ENCODE measurements at places on chromosomes 5 and 9.

DNA sequence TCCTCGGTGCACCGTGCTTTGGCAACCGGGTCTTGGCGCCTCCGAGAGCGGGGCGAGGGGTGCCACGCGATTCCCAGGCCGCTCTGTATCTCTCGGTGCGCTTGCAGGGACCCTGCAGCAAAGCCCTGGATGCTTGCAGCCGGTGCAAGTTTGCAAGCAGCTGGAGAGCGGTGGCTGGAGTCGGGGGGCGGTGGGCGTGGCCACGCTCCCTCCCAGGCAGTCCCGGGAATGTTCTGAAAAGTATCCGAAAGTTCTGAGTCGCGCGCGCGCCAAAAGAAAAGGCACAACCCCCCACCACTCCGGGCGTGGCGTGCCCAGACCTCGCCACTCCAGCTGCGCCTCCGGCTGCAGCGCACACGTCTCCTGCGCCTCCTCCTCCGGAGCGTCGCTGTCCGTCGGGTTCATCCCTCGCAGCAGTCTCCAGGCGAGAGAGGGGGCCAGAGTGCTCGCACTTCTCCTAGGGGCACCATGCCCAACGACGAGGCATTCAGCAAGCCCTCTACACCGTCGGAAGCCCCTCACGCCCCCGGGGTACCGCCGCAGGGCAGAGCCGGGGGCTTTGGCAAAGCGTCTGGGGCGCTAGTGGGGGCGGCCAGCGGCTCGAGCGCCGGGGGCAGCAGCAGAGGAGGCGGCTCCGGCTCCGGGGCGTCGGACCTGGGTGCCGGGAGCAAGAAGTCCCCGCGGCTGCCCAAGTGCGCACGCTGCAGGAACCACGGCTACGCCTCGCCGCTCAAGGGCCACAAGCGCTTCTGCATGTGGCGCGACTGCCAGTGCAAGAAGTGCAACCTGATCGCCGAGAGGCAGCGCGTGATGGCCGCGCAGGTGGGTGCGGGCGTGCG lies at the start of gene DMRT1:
DMRT1 (plus strand) TSS at position 327 of the 839 bp plus-strand sequence; CDS start at position 469, 142 bp downstream.
- DNase-seq = peak; percentile 24

- no peak for DNase-seq
Measured at GRCh38 chr5:109829331-109829730, 139.6 kb downstream of the MAN2A1 start.

GRCh38 chr5:168916266-168916665 lies 337.1 kb upstream of the PANK3 start:
- DNase-seq = peak; percentile 67

GRCh38 chr9:136292591-136293448 lies 11.1 kb downstream of the CCDC187 start:
- no peak for DNase-seq

DNA sequence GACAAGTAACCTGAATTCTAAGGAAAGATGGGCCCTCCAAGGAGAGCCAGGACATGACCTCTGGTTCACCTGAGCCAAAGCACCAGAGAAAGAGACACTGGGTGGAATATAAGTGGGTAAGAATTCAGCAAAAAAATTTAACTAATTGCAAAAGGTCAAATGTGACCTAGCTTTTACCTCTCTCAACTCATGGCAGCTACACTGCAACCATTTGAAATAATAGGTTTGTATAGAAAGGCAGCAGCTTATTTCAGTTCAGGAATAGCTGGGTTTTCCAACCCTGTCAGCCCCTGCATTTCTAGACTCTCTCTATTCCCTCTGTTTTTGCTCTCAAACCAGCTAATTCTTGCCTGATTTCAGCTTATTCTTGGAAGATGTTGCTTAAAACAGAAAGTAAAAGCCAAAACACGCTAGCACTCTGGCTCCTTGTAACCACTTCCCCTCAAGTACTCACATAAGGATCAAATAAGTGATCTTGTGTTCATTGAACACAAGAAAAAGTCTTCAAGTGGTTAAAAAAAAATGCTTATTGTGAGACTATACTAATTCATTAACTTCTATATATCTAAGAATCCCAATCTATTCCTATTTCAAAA lies 101.1 kb upstream of the NR4A3 start:
- no peak for DNase-seq

DNA sequence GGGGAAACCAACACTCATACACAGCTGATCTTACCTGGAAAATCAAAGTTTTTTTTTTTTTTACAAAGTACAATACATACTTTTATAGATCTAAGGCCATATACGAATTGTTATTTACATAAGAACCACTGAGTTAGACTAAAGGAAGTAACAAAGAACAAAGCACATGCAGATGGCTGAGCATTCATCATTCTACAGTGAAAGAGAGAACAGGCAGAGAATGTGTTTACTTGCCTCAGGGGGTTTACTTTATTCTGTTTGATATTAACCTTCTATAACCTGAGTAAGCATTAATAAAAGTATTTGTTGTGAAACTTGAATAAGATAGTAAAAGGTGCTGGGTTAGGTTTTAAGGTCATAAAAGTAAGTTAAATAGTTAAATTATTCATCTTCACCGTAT lies 54.7 kb downstream of the SLC38A9 start:
- DNase-seq = no peak

DNA sequence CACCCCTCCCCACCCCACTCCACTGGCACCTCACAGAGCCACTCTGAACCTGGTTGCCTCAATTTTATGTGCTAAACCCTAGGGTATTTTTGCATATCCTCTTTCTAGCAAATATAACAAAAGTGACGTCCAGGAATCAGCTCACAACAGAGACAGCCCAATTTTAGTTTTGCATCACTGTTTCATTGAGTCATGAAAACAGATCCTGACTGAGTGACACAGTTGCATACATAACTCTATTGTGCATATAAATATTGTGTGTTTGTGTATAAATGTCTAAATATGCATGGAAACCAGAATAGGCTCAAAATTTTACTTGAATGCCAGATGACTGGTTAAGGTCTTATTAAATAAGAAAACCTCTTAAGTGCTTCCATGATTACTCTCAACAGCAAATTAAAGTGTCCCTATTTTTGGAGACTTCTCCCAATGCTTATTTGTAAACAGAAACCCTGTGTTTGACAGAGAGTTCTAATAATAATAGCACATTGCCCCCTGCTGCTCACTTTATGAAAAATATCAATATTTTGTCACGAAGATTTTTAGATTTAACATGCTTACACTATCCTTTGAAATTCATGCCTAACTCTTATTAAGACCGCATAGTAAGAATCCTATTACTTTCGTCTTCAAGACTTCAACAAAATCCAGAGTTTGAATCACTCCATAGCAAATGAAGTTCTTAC lies 75.5 kb upstream of the PRRC1 start:
- no peak for DNase-seq

DNA sequence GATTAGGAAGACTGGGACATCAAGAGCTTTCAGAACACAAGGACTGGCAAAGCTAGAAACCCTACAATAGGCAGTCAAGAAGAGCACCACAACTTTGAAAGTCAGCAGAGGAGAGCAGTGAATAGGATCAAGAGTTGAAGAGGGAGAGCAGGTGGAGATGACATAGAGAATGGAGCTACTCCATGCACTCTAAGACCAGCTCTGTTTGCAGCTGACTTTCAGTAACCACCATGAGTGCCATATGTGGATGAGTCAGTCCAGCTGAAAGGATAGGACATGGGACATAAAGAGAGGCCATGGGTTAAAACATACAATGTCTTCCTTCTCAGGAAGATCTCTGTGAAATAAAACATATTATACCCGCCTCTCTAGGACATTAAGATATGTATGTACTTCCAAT lies 289.1 kb upstream of the KLF4 start:
- DNase-seq = no peak

- no peak for DNase-seq
Measured at GRCh38 chr5:80654054-80654390, 430 bp upstream of the MSH3 start.

DNA sequence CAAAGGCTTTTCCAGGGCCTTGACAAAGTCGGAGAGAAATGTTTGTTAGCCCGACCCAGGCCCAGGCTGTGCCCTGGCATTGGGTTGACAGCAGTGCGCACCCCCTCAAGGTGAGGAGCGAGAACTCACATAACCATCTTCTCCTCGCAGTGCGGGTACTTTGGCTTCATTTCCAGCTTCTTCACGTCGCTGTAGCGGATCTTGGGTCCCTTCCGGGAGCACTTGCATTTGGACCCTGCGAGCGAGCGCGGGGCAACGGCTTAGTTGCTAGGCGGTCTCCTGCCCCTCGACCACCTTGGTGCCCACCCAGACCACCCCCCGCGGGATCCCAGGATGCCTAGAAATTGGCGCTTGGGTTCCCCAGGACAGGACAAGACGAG lies 496 bp downstream of the CXCL14 start:
- DNase-seq = no peak

DNA sequence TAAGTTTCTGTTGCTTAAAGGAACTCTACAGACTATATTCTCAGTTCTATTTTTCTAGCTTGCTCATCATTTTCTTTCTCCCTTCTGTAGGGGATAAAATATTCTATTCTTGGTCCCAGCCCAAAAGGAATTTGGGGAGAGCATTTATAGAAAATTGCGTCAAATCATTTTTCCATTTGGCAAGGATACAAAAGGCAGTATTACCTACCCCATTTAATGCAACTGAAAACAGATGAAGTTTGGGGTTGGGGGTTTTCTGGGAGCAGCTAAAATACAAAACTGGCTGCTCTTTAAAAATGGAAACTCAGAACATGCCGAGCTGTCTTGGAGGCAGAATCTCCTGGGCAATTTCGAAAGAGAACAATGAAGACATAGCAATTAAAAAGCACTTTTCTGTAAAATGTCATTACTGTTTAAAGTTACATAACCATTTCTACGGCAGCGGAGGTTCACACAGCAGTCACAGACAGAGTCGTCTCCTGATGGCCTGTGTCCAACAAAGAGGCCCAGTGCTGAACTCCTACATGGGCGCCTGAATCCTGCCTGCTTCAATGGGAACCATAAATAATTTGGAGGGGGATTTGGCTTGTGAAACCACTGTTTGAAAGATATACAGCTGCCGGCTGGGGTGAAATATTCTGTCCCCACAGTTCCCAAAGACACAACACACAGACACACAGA lies 152.4 kb downstream of the BRINP1 start:
- peak; percentile 74 for DNase-seq

DNA sequence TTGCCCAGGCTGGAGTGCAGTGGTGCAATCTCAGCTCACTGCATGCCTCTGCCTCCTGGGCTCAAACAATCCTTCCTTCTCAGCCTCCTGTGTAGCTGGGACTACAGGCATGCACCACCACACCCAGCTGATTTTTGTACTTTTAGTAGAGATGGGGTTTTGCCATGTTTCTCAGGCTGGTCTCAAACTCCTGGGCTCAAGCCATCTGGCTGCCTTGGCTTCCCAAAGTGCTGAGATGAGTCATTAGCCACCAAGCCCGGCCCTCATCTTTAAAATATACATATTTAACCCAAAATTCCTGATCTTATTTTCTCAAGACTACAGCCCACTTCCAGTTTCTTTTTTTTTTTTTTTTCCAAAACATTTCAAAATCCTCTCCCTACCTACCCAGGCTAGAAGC lies 31.7 kb upstream of the MINAR2 start:
- no peak for DNase-seq

DNA sequence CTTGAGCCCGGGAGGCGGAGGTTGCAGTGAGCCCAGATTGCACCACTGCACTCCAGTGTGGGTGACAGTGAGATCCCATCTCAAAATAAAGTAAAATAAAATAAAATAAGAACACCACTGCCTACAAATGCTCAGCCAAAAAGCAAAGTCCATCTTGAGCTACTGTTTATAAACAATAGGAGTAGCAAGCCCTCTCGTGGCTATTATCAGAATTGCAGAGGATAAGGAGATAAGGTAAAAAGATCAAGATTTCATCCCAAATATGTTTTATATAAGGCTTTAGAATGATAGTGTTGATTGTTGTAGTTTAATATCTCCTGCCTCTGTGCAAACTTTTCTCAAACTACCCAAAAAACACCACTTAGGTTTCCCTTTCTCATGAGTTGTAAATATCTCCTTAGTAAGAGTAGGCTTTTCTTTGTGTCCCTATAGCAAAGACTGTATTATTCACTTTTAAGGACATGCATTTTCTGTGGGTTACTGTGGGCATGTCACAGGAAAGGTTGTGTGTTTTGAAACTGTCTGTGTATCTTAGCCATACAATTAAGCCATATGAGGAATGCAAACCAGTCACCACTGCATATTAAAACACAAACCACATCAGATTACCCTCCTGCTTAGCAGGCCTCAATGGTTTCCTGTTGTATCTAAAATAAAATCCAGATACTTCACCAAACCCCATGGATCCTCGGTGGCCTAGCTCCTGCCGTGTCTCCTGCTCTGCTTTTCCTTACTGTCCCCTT lies 31.8 kb upstream of the CKS2 start:
- DNase-seq = peak; percentile 47

DNA sequence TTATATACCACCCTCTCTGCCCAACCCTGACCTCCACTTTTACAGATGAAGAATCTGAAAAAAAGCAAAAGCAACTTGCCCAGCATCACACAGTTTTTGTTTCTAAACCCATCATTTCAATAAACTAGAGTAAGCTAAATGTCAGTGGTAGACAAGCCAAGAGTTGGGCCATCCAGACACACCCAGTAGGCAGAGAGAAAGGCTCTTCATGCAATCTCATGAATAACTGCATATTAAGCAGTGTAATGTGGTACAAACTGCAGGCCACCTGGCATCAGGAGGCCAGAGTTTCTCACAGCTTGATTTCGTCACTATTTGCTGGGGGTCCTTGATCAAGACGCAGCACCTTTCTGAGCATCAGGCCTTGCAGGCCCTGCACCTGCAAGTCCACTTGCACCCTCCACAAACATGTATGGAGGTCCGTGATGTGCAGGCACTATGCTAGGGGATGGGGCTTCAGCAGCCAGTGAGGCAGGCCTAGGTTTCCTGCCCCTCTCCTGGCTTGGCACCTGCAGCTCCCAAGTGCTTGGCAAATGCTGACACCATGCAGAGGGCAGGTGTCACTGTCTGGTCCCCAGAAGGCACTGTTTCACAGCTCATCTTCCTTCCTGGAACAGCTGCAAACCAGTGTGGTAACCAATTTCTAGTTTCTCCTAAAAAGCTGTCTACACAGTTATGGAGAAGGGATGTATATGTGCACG lies 29.8 kb downstream of the ADAM19 start:
- no peak for DNase-seq

DNA sequence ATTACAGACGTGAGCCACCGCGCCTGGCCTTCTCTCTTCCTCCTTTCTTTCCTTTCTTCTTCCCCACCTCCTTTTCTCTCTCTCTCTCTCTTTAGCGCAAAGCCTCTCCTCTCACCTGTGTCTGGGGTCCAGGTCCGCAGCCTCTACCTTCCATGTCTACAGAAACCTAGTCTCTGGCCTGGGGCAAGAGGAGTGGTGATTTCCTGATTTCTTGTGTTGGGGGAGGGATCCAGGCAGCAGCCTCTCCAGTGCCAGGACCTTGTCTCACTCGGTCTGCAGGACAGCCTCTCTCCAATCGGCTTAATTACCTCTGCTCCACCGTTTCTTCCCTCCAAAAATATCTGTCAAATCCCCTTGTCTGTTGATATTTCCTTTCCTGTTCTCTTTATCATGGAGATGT lies 16.1 kb upstream of the FAM120A start:
- DNase-seq = no peak

- no peak for DNase-seq
Measured at GRCh38 chr5:90353254-90353653, 56.3 kb downstream of the CETN3 start.

Data from left kidney (tissue), 8 donors.